Breast epithelium (tissue), 4 donors: ENCODE measurements at places on chromosomes 6 and 20. TPM values are rescaled to one million over a fixed set of nuclear protein-coding genes. Genes with fewer than 3 reads are reported as not detected.

Gene TCP11
- total RNA-seq = 0.66 TPM

Gene PPP1R16B
- 3.7 TPM for total RNA-seq

Gene AKAP12
- 127 TPM for total RNA-seq

Gene RNF144B
- 37.0 TPM for total RNA-seq

Gene NR2E1
- total RNA-seq = 0.33 TPM

GRCh38 chr6:43917878-43918382 is 147.9 kb downstream of the VEGFA start:
- no peak overlapping the region for H3K27ac ChIP-seq
- H3K27me3 ChIP-seq = no peaks in the 10 kb centered on the region
- H3K36me3 ChIP-seq = no peaks in the 10 kb centered on the region
- no peak for DNase-seq
- no peaks in the 10 kb centered on the region for H3K4me1 ChIP-seq

GRCh38 chr6:42257063-42257462 is 39.4 kb upstream of the MRPS10 start:
- no peaks in the 10 kb centered on the region for H3K4me1 ChIP-seq
- H3K27me3 ChIP-seq = no peaks in the 10 kb centered on the region
- no peaks in the 10 kb centered on the region for H3K36me3 ChIP-seq
- H3K27ac ChIP-seq = no peak overlapping the region

- H3K4me1 ChIP-seq = peaks cover 8% of the 10 kb centered on the region
- no peak for DNase-seq
- H3K27ac ChIP-seq = no peak overlapping the region
- H3K4me3 ChIP-seq = no peak overlapping the region
- no peaks in the 10 kb centered on the region for H3K27me3 ChIP-seq
- no peaks in the 10 kb centered on the region for H3K36me3 ChIP-seq
Measured at GRCh38 chr6:17099401-17100059, 2.3 kb upstream of the STMND1 start.

- peak overlapping the region; percentile 98 for H3K27ac ChIP-seq
- no peaks in the 10 kb centered on the region for H3K36me3 ChIP-seq
- DNase-seq = no peak
- H3K27me3 ChIP-seq = no peaks in the 10 kb centered on the region
- no peaks in the 10 kb centered on the region for H3K4me1 ChIP-seq
- H3K4me3 ChIP-seq = peak overlapping the region; percentile 70
Measured at GRCh38 chr6:4020822-4021132, 58.2 kb downstream of the FAM217A start.

- no peak overlapping the region for H3K4me3 ChIP-seq
- peaks cover 27% of the 10 kb centered on the region for H3K27me3 ChIP-seq
- no peaks in the 10 kb centered on the region for H3K36me3 ChIP-seq
- no peak for DNase-seq
- peak overlapping the region; percentile 58 for H3K27ac ChIP-seq
Measured at GRCh38 chr20:59747671-59748515, 143.6 kb downstream of the PHACTR3 start.

DNA sequence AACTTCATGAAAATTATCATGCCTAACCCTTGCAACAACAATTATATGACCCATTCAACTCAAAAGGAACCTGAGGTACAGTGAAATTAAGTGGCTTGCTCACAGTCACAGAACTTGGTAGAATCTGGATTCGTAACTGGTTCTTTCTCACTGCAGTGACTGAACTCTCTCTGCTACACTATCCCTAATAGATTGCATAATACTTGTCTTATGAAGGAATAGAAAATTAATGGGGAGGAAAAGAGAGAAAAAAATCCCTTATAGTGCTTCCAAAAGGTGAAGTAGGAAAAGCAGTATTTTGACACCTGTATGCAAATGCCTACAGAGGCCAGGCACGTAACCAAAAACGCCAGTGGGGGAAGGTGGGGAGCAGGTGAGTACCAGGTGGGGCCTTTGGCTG is 186.6 kb downstream of the LY86 start:
- H3K27me3 ChIP-seq = no peaks in the 10 kb centered on the region
- H3K4me3 ChIP-seq = no peak overlapping the region
- H3K4me1 ChIP-seq = no peaks in the 10 kb centered on the region
- no peaks in the 10 kb centered on the region for H3K36me3 ChIP-seq
- no peak for DNase-seq
- no peak overlapping the region for H3K27ac ChIP-seq

- no peaks in the 10 kb centered on the region for H3K27me3 ChIP-seq
- no peaks in the 10 kb centered on the region for H3K4me1 ChIP-seq
- no peak for DNase-seq
- no peak overlapping the region for H3K27ac ChIP-seq
- no peaks in the 10 kb centered on the region for H3K36me3 ChIP-seq
- H3K4me3 ChIP-seq = no peak overlapping the region
Measured at GRCh38 chr6:21335591-21335990, 258.0 kb upstream of the SOX4 start.

DNA sequence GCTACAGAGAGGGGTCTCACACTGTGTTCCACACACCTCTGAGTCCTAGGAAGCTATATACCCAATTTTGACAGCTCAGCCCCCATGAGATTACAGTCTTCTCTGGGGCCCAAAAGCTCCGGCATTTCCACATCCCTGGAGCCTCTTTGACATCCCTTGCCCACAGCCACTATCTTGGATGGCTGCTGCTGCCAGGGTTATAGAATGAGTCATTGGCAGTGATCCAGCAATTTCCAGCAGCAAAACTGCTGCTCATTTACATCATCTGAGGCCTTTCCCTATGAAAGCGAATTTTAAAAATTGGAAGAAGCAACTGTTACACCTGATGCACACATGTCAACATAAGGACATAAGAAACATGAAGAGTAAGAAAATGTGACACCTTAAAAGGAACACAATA is 590.7 kb downstream of the MEI4 start:
- H3K4me3 ChIP-seq = no peak overlapping the region
- H3K27ac ChIP-seq = no peak overlapping the region
- DNase-seq = no peak
- H3K4me1 ChIP-seq = no peaks in the 10 kb centered on the region
- no peaks in the 10 kb centered on the region for H3K27me3 ChIP-seq
- no peaks in the 10 kb centered on the region for H3K36me3 ChIP-seq

DNA sequence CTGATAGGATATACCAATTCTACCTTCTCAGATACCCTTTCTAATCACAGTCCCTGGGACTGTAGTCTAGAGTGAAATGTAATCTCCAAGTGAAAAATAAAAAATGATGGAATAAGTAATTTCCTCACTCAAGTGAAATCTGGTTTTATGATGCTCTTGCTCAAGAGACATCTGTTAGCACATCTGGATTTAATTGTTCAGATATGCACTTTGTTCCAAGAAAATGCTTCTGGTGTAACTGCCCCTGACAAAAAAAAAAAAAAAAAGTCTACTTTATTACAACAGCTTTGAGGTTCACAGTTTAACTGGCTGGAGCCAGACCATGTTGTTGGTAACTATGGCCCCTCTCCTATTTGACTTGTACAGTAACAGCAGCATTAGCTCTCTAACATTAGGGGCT is 251.8 kb downstream of the BTBD9 start:
- H3K27ac ChIP-seq = no peak overlapping the region
- no peaks in the 10 kb centered on the region for H3K36me3 ChIP-seq
- no peak for DNase-seq
- H3K4me1 ChIP-seq = no peaks in the 10 kb centered on the region

GRCh38 chr20:19457611-19458010 is 245.2 kb downstream of the SLC24A3 start:
- no peak overlapping the region for H3K4me3 ChIP-seq
- no peaks in the 10 kb centered on the region for H3K36me3 ChIP-seq
- H3K27me3 ChIP-seq = no peaks in the 10 kb centered on the region
- no peak overlapping the region for H3K27ac ChIP-seq
- no peak for DNase-seq

DNA sequence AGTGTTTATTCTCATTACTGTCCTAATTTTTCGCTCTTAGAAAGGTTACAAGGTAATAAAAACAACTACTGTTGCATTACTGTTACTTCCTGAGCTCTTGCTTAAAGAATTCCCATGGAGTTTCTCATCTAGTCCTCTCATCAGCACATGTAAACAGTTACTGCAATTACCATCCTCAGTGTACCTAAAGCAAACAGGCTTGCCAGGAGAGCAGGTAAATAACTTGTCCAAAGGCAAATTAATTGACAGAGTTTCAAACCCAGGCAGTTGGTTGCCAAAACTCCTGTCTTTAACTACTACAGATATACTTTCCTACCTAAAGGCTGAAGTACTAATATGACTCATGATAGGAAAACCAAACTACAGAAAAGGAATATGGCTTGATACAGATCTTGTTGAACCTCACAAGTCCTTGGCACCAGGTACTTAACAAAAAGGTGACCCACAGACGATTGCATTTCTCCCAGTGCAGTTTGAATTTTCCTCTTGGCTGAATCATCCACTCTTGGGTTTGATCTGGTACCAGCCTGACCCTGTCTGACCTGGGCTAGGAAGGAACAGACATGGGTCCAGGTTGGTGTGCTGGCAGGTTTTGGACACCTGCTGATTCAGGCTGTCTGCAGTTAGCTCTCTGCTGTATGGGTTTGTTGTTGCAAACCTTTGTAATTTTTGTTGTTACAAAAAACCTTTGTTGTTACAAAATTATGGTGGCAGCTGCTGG is 153.0 kb downstream of the CFAP61 start:
- H3K4me3 ChIP-seq = no peak overlapping the region
- H3K27me3 ChIP-seq = no peaks in the 10 kb centered on the region
- DNase-seq = no peak
